ENCODE measurements at places on chromosomes 13 and 19.

DNA sequence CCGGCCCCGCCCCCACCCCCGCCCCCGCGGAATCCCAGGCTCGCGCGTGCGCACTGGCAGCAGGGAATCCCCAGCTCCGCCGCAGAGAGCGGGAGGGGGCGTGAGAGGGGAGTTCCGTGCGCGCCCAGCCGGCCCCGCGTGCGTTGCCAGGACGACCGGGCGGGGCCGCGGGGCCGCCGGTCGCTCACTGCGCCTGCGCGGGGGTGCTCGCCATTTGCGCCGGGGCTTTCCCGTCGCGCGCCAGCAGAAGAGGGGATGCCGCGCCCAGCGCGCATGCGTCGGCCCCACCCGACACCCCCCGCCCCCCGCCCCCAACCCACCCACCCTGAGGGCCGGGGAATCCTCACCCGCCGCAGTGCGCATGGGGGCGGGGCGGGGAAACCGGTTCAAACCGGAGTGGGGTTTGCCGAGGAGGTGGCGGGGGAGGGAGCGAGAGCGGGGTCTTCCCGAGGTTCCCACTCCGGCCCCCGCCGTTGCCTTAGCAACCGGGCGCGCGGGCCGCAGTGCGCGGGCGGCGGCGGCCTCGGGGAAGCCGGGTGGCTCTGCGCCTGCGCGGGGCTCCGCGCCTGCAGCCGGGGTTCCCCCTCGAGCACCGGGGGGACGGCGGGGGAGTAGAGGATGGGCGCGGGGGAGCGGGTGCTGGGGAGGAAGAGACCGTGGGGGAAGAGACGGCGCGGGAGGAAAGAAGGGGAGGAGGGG is 15.1 kb downstream of the CCDC124 start:
- no peaks in the 10 kb centered on the region for H3K36me3 ChIP-seq
- H3K4me3 ChIP-seq: peak overlapping the region; percentile 72
- H3K4me1 ChIP-seq: peaks cover 25% of the 10 kb centered on the region

DNA sequence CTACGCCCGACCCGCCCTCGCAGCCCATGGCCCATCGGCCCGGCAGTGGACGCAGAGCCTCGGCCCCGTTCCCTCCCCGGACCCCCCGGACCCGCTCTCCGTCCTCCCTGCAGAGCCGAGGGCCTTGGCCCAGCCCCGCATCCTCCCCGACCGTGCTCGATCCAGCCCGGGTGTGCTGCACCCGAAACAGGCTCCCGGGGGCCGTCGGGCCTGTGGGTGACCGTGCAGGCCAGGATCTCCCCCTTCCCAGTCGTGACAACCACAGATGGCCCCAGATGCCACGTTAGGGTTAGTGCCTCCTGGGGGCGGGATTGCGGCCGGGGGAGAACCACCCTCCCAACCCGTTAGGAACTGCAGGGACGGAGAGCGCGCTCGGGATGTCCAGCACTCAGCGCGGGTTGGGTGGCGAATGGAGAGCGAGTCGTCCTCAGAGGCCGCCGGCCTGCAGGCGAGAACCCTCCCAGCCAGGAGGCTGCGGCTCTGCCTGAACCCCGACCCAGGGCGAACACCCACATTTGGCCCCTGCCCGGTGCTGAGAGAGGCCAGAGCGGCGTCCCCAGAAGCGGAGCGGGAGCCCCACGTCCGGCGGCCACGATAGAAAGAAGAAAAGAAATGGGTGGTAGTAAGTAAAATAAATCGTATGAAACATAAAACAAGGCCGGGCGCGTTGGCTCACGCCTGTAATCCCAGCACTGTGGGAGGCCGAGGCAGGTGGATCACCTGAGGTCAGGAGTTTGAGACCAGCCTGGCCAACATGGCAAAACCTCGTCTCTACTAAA is 6.7 kb upstream of the MADCAM1 start:
- H3K36me3 ChIP-seq: no peaks in the 10 kb centered on the region
- peak; percentile 72 for DNase-seq
- no peak overlapping the region for H3K27ac ChIP-seq
- peaks cover 6% of the 10 kb centered on the region for H3K27me3 ChIP-seq

DNA sequence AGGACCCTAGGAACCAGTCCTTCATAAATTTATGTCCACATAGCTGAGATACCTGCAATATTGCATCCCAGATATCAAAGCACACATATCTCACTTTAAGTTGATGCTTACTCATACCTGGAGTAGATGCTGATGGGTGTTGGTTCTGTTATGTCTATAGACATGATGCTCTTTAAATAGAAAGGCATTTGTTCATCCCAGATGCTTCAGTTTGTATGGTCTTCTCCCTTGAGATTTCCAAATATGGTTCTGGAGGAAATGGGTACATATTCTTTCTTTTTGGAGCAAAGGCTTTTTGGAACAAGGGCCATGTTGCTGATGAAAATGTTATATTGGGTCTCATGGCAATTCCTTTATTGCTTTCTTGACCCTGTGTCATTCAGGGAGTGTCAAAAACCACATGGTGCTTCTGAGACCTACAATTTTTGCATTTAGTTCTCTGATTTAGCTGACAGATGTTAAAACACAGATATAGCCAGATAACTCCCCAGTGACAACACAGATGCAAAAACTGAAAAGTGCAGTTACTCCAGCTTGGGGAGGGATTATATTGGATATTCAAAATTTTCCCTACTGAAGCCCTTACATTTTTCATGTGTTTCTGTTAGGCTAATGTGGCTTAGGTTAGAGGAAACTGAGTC is 211.4 kb downstream of the KCNRG start:
- H3K27ac ChIP-seq: no peak overlapping the region
- DNase-seq: no peak
- H3K4me3 ChIP-seq: no peak overlapping the region
- H3K4me1 ChIP-seq: peaks cover 8% of the 10 kb centered on the region

- H3K4me3 ChIP-seq: no peak overlapping the region
- 0 out of 2 replicates have a peak, but pooled peaks cover 5% of the 10 kb centered on the region for H3K36me3 ChIP-seq
- H3K27me3 ChIP-seq: no peaks in the 10 kb centered on the region
- no peak overlapping the region for H3K27ac ChIP-seq
These were observed 88.4 kb upstream of the ZNF492 start for GRCh38 chr19:22545751-22546150.

- H3K4me3 ChIP-seq: no peak overlapping the region
- no peaks in the 10 kb centered on the region for H3K36me3 ChIP-seq
- no peak overlapping the region for H3K27ac ChIP-seq
- H3K27me3 ChIP-seq: no peaks in the 10 kb centered on the region
These were observed 424.7 kb downstream of the IRS2 start for GRCh38 chr13:109361562-109362289.

GRCh38 chr13:25186187-25186586 is 14.1 kb upstream of the AMER2 start:
- H3K4me3 ChIP-seq: no peak overlapping the region
- H3K27ac ChIP-seq: no peak overlapping the region
- DNase-seq: no peak
- H3K27me3 ChIP-seq: no peaks in the 10 kb centered on the region
- 0 out of 2 replicates have a peak, but pooled peaks cover 2% of the 10 kb centered on the region for H3K4me1 ChIP-seq
- H3K36me3 ChIP-seq: no peaks in the 10 kb centered on the region

Data from GM23338 (cell line).